ENCODE measurements at places on chromosomes 7 and 10.
A peak's percentile ranks its signal among the peaks of the same experiment; 100 is the strongest.

DNA sequence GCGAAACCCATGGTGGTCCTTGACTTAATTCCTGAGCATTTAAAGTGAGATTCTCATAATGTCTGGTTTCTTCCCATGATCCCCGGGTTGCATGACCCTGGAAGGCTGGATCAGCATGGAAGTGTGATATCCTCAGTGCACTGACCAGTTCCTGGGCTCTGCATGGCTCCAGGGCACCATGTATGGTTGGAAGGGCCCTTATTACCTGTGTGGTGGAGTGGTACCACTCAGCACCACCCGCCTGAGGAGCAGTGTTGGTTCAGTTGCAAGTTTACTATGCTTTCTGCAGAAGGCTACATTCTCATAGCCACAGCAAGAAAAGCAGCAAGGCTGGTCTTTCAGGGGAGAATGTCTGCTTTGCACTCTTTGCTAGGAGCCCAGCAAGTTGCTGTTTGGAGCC, 325.7 kb upstream of the MKI67 start:
- DNase-seq: no peak
- H3K36me3 ChIP-seq: no peaks in the 10 kb centered on the region
- H3K4me3 ChIP-seq: no peak overlapping the region
- H3K27ac ChIP-seq: no peak overlapping the region
- peaks cover 4% of the 10 kb centered on the region for H3K27me3 ChIP-seq

GRCh38 chr7:7709291-7709690, 9.1 kb downstream of the RPA3 start:
- no peaks in the 10 kb centered on the region for H3K27me3 ChIP-seq
- H3K36me3 ChIP-seq: no peaks in the 10 kb centered on the region
- H3K27ac ChIP-seq: no peak overlapping the region
- DNase-seq: no peak
- H3K4me1 ChIP-seq: no peaks in the 10 kb centered on the region

DNA sequence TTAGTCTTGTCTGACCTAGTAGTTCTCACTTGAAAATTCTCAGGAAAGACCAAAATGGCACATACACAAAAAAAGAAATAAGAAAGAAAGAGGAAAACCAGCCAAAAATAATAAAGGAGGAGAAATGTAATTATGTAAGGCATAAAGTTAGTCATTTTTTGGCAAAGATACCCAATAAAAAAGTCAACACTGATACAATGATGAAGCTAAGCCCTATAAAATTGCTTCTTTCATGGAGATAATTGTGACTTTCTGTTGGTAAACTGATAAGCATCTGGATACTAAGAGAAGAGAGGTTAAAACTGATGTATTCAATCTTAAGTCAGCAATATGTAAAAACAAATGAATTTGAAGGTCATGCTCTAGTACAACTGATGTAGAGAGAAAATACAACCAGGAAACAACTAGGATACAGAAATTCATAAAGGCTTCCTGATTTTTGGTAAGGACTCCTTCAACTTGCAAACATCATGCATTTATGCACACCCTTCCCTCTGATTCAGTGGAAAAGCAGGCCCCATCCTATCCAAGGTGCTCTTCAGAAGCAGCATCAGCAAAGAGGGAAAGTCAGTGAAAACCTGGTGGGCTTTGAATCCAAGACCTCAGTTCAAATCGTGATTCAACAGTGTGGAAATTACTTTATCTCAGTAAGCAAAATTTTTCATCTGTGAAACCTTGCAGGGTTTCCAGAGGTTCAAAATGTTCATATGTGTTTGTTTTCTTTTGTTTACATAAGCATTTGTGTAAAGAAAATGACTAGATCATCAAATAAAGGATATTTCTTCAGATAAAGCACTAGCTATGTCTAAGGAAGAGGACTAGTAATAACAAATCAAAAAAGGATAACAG, 32.6 kb downstream of the IMMP2L start:
- H3K27ac ChIP-seq: no peak overlapping the region
- peaks cover 15% of the 10 kb centered on the region for H3K4me1 ChIP-seq
- H3K36me3 ChIP-seq: no peaks in the 10 kb centered on the region

- H3K4me1 ChIP-seq: no peaks in the 10 kb centered on the region
- no peaks in the 10 kb centered on the region for H3K27me3 ChIP-seq
- DNase-seq: no peak
- H3K36me3 ChIP-seq: no peaks in the 10 kb centered on the region
- no peak overlapping the region for H3K4me3 ChIP-seq
Observed at GRCh38 chr7:52260046-52260665, 775.3 kb upstream of the POM121L12 start.

- no peak overlapping the region for H3K27ac ChIP-seq
- peaks cover 14% of the 10 kb centered on the region for H3K4me1 ChIP-seq
- H3K4me3 ChIP-seq: peak overlapping the region; percentile 52
- peak; percentile 33 for DNase-seq
- H3K27me3 ChIP-seq: peaks cover 24% of the 10 kb centered on the region
Observed at GRCh38 chr7:136869001-136869961, 829 bp downstream of the CHRM2 start.
